ENCODE measurements at places on chromosomes 2 and 18.
A peak's percentile ranks its signal among the peaks of the same experiment; 100 is the strongest.

GRCh38 chr2:214277880-214278279, 133.0 kb upstream of the VWC2L start:
- no peak for DNase-seq

DNA sequence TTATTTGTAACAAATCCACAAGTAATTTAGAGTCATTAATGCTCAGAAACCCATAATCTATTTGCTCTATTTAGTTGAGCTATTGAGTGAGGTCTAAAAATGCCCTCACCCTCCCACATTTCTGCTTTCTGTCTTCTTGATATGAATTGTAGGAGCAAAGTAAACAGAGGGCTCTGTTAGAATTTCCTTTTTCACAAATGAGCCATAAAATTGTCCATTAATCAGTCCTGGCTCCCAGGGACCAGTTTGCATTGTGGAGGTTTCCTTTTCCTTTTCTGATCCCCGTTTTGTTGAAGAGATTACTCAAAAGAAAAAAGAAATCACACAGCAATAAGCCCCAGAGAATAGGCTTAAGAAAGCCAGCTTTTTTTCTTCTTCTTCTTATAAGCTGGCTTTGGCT, 476.7 kb downstream of the EPHA4 start:
- DNase-seq: no peak

DNA sequence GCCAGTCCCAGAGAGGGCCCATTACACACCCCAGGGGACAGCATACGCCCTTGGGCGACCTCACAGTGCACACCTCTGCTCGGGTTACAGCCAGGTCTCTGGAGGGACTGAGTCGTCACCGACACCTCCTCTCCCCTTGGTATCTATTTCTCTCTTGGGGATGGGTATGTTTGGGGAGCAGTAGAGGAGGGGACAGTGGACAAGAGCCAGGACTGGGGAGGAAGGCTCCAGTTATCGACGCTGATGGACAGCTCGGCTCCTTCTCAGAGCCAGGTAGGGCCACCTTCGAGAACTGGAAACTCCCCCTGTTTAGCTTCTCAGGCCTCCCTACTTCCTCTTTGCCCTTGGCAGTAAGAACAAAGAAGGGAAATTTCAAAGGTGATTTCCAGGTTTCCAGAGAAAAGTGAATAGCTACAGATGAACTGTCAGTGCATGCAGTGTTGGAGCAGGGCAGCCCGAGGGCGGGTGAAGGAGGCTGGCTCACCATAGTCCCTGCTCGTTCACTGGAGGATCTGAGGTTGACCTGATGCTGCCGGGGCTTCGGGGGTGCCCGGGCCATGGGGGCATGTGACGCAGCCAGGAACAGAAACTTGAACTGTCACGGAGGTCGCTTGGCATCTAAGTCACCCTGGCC, 4.4 kb upstream of the SEMA4C start:
- DNase-seq: no peak

- DNase-seq: peak; percentile 71
Observed at GRCh38 chr18:35616664-35617423, 35.3 kb downstream of the GALNT1 start.

GRCh38 chr2:172168917-172169346, 66.2 kb upstream of the DLX2 start:
- no peak for DNase-seq

DNA sequence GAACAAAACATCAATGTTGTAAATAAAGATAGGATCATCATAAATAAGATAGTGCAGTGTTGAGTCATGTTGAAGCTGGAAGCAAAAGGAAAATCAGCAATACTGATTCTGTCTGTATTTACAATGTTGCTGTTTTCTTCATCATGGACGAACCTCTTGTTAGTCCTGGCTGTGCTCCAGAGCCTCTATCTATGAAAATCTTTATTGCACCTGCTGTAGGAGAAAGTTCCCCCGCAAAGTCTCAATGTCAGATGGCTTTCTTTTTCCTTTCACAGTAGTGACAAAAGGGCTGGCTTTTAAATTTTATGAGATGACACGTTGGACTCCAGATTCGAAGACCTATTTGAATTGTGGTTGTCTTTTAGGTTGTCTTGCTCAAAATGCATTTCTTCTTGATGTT, 98.5 kb upstream of the LRRTM1 start:
- DNase-seq: no peak

DNA sequence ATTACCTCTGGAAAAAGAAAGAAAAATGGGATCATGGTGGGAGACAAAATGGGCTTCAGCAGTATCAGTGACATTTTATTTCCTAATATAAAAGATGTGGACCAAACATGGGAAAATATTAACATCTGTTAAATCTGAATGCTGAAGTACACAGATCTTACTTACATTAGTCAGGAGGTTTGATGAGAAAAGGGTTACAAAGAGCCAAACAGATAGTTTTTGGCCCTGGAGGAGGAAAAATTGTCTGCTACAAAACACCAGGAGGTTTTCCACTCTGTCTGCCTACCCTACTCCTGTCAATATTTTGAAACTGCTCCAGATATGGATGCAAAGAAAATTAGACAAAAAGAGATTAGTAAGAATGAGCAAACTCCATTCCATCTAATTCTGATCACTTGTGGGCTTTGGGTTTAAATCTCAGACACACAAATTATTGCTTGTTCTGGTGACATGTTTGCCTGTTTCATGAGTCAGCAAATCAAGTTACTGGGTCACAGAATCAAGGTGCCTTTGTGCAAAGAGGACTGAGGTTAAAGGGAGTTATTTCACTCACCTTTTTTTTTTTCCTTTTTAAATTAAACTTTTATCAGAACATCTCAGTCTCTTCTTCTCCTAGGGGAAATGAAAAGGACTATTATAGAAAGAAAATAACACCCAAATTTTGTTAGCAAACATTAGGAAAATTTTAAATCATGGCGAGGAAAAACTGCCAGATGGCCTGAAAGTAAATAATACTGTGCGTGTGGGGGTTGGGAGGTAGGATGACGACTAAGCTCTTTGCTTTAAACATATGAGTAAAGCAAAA, 87.0 kb upstream of the SPATS2L start:
- DNase-seq: no peak

DNA sequence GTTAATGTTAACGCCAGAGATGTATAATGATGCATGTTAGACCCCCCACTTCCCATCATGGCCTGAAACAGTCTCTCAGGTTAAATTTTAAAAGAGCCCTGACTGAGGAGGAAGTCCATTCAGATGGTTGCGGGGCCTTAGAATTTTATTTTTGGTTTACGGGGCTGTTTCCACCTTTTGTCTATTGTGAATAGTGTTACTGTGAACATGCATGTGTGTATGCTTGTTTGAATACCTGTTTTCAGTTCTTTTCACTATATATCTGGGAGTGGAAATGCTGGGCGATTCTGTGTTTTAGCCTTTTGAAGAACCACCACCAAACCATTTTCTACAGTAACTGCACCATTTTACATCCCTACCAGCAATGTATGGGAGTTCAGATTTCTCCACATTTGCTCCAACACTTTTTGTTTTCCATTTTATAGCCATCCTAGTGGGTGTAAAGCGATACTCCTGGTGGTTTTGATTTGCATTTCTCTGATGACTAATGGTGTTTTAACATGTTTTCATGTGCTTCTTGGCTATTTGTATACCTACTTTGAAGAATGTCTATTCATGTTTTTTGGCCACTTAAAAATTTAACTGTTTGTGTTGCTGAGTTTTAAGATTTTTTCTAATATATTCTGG, 133.0 kb downstream of the MYO3B start:
- DNase-seq: no peak

DNA sequence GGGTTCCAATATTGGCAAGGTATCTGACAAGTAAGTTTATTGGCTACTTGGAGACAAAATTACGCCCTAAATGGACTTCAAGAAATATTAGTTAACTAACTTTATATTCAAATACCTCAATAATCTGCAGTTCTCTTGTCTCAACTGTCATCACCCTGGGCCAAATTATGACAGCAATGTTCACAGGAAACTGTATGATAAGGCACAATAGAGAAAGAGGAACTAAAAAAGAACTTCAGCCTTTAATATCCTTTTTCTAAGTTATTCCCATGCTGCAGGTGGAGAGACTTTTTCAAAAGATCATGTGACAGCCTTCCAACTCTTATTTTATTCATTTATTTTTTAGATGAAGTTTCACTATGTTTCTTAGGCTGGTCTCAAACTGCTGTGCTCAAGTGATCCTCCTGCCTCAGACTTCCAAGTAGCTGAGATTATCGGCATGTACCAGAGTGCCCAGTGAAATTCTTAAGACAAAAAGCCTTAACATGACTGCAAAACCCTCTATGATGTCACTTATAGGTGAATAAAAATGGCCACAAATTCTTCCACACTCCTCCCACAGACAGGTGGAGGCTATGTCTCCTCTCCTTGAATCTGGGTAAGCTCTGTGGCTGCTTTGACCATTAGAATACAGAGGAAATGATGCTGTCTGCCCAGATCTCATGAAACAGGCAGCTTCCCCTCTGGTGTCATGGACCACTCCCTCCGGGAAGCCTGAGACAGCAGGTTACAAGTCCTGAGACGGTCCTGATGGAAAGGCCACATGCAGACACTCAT, 211.0 kb downstream of the TGIF1 start:
- no peak for DNase-seq

DNA sequence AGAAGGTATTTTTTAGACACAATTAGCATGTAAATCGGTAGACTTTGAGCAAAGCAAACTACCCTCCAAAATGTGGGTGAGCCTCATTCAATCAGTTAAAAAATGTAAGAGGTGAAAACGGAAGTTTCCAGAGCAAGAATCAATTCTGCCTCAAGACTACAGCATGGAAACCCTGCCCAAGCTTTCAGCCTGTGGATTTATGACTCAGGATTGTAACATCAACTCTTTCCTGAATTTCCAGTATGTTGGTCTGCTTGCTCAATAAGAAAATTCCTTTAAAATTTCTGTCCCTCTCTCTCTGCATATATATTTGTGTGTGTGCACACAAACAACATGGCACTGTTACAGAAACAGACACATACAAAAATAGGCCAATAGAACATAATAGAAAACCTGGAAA, 228.6 kb upstream of the DOK6 start:
- DNase-seq: no peak

GRCh38 chr2:10407432-10407831, 40.7 kb downstream of the ODC1 start:
- no peak for DNase-seq

Measured in stimulated activated CD4-positive, alpha-beta T cell treated with anti-CD3 and anti-CD28 coated beads, Interleukin-2, amount 100 ng/mL, for 4 hours (primary cell).